Activated T-helper 1 cell treated with anti-CD3 and anti-CD28 coated beads, Interleukin-12 subunit alpha, Interleukin-12 subunit beta, Interleukin-2, Interleukin-4 antibody, amounts not matched to agents 30 ng/mL and 10 ng/mL and 1 ng/mL, durations not matched to agents 14 hours and 24 hours and 36 hours (primary cell): ENCODE measurements at places on chromosomes 6 and 20. TPM values are rescaled to one million over a fixed set of nuclear protein-coding genes. Genes with fewer than 3 reads are reported as not detected.

DNA sequence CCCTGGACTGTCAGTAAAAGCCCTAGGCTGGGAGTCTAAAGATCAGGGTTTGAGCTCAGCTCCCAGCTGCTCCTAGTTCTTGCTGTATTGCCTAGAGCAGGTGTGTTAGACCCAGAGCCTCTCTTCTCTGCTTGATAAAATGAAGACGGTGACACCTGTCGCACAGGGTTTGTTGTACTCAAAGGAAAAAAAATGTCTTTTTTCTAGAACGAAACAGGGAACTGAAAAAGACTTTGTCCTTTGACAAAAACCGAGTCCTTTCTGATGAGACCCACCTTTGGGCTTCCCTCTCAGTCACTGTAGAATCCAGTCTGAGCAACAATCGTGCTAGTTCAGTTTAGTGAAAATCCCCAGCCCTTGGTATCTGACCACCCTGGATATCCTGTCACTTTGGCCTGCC, 102.1 kb upstream of the LAMP5 start:
- H3K27me3 ChIP-seq, result no peaks in the 10 kb centered on the region
- no peak overlapping the region for H3K4me3 ChIP-seq
- H3K27ac ChIP-seq, result no peak overlapping the region
- DNase-seq, result no peak
- no peaks in the 10 kb centered on the region for H3K4me1 ChIP-seq
- H3K36me3 ChIP-seq, result no peaks in the 10 kb centered on the region

- H3K27me3 ChIP-seq, result peaks cover 1% of the 10 kb centered on the region
- peaks cover 5% of the 10 kb centered on the region for H3K4me1 ChIP-seq
- H3K27ac ChIP-seq, result no peak overlapping the region
- no peak for DNase-seq
Measured at GRCh38 chr20:31840906-31841816, 4.2 kb downstream of the FOXS1 start.

Gene C4A
- 4.0 and 4.1 TPM in 2 replicates for total RNA-seq

Gene ASIP
- not detected in 2 replicates for total RNA-seq

Gene EDN3
- total RNA-seq, result not detected in 2 replicates

Gene NEU1
- total RNA-seq, result 22.1 and 24.3 TPM in 2 replicates

DNA sequence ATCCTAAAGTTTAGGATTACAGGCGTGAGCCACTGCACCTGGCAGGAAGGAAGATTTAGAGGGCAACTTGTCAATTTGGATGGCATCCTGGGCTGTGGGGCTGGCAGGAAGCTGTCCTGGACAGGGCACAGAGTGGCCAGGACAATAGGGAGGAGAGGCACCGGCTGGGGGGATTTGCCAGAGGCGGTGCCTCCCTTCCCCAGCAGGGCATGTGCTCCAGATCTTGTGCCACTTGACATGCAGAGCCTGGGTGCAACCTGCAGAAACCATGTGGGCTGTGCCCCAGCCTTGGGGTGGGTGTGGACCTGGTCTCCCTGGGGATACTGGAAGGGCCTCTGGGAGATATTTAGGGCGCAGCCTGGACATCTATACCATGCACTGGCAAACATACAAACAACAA, 58.6 kb upstream of the EEF1A1 start:
- no peak overlapping the region for H3K4me3 ChIP-seq
- H3K4me1 ChIP-seq, result peaks cover 21% of the 10 kb centered on the region
- H3K36me3 ChIP-seq, result peaks cover 12% of the 10 kb centered on the region
- DNase-seq, result no peak
